AG09319 (cell line): ENCODE measurements at places on chromosomes 5 and 9.

DNA sequence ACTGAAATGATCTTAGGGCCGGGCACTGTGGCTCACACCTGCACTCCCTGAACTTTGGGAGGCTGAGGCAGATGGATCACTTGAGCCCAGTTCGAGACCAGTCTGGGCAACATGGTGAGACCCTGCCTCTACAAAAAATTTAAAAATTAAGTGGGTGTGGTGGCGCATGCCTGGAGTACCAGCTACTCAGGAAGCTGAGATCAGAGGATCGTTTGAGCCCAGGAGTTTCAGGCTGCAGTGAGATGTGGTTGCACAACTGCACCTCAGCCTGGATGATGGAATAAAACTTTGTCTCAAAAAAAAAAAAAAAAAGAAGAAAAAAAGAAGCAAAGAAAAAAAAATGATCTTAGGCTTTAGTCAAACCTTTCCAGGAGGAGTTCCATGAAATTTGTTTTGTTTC lies 41.8 kb downstream of the MEF2C start:
- no peak for DNase-seq

DNA sequence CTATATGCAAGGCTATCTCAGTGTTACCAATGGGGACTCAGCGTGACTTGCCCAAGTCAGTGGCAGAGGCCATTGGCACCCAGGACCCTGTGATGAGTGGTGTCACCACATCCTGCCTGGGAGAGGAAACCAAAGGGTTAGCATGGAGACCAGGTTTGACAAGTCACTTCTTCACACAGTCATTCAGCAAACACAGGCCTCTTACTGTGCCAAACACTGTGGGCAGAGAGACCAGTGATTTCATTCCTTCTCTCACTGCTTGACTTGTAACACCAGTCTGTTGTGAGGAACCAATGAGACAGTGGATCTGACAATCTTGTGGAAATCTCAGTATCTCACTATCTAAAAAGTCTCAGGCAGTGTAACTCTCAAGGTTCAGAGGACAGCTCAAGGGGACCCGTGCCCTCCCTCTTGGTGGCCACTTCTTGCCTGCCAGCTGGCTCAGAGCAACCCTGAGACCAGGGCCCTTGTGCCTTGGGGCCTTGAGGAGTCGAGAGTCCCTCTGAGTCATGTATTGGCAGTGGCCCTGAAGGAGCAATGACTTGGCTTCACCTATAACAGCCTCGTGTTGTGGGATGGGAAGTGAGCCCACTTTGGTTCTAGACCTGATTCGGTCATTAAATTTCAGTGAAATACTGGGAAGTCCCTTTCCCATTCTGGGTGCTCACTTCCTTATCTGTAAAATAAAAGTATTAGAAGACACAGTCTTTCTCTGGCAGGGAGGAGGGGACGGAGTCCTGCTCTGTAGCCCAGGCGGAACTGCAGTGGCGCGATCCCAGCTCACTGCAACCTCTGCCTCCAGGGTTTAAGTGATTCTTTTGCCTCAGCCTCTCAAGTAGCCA lies 1.6 kb downstream of the FABP6 start:
- DNase-seq = peak; percentile 7

DNA sequence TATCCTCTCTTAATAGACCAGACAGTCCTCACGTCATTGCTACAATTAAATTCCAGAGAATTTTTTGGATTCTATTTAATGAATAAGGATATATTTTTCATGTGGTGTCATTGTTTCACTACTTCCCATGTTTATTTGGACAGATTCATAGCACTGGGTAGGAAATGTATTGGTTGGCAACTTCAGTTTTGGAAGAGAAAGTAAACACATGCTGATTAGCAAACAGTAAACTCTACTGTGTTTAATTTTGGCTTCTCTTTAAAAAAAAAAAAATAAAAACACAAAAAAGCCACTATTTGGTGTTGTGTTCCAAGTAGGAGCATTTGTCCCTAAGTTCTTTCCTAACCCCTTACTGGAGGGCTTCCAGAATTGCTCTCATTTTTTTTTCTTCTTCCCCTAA lies 77.3 kb downstream of the NFIB start:
- DNase-seq = no peak

DNA sequence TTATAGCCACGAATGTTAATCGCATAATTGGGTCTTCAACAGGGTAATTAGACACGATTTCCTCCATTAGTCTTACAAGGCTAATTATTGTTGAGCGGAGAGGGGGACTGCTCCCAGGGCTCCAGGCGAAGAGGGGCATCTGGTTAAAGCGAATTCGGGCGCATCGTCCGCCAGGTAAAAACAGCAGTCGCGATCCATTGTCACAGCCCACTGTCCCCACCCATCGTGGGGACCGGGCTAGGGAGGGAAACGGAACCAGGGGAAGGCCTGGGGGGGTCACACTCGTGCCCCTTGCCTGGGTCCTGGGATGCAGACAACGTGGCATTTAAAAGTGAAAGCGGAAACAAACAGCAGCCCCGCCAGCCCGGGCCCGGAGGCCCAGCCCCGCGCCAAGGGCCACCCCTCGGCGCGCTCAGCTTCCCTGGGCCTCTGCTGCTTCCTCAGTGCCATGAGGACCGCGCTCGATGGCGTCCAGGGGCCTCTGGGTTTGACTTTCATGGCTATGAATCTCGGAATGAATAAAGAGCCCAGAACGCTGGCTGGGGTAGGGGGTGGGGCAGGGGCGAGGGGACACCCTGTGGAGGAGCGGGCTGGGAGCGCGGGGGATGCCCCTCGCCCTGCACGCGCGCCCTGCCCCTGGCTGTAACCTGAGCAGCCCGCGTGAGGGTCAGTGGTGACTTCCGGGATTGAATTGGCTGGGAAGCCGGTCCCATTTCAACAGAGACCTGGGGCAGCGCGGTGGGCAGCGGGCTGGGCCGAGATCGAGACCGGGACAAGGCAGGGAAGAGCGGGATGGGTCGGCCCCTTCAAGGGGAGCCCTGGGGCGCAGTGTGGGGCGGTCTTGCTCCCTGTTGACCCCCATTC lies 99.9 kb downstream of the GTF3C4 start:
- DNase-seq = no peak

- no peak for DNase-seq
Measured at GRCh38 chr9:108687006-108687987, 168.5 kb downstream of the ACTL7B start.

DNA sequence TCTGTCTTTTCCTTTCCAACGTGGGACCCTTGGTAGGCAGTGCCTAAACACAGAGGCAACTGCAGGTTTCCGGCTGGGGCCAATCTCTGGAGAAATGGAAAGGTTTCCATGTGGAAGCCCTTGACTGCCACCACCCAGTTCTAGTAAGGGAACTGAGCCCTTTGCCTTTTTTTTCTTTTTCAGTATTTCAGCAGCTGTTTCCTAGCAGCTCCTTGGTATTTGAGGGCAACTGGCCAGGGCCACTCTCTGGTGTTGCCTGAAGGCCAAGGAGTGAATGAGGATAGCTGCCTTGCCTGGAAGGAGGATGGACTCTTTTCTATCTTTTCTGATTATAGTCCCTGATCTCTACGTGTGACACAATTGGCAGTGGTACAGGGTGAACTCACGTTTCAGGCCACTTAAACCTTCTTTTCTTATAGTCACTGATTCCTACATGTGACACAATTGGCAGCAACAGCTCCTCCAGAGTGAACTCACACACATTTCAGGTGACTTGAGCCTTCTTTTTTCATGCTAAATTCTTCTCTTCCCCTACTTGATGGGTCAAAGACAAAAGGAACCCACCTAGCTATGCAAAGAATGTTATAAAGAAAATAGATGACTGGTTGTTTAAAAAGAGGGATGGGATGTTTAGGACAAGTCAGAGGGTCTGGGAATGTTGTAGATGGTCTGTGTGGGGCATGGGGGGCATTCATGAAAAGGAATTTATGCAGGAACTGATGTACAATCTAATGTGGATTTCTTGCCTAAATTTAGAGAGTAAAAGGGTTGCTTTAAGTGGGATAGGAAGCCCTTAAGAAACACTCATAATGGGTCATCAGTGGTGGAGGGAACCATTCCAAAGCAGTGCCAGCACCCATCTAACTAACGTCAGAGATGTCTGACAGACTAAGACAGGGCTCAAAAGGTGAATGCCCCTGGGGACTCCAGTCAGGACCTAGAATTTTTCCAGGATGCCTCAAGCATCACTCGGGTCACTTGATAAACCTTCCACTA lies 190.1 kb downstream of the TMEM232 start:
- peak; percentile 2 for DNase-seq
